ENCODE measurements at places on chromosomes 7 and 10.

DNA sequence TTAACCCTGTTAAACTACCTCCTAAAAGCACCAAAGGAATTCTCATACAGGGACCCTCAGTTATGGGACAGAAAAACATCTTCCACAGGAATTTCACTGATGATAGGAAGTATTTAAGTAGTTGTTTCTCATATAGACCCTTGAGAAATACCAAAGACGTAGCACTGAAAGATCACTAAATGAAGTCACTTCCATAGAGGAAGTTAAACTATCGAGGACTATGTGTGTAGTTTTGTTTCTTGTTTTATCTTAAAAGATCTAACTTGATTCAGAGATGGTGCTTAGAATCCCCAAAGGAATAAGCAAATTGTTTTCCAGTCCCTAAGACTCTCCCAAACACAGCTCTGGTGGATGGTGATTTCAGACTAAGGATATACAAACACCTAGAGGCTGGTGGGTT lies 94.8 kb upstream of the AFAP1L2 start:
- DNase-seq = peak; percentile 26

DNA sequence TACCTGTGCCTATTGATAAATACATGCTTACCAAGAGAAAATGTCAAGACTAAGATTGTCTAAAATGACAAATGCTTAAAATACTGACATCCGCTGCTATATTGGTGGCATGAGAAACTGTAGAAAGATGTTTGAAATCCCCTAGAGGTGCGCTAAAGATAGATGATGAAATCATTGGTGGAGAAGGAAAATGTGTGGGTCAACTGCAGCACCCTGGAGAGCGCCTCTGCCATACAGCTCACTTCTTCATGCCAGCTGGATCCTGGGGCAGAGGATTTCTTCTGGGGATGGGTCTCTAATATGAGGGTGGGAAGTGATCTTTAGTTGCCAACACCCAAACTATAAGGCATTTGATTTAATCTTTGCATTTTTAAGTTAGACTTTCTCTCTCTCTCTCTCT lies 680.4 kb upstream of the POM121L12 start:
- DNase-seq = peak; percentile 12

DNA sequence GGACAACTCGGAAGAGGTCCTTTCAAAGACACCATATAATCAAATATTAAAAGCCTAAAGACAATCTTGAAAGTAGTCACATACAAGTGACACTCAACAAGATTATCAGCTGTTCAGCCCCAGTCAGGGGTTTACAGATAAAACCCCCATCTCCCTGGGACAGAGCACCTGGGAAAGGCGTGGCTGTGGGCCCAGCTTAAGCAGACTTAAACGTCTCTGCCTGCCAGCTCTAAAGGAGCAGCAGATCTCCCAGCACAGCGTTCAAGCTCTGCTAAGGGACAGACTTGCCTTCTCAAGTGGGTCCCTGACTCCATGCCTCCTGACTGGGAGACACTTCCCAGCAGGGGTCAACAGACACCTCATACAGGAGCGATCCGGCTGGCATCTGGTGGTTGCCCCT lies 18.0 kb downstream of the CDCA7L start:
- no peak for DNase-seq

- peak; percentile 70 for DNase-seq
Observed at GRCh38 chr7:82559193-82559805, 115.7 kb upstream of the CACNA2D1 start.

- DNase-seq = no peak
Observed at GRCh38 chr10:75234683-75235374, 928 bp downstream of the COMTD1 start.

GRCh38 chr10:106183041-106183440 lies 981.5 kb downstream of the SORCS1 start:
- DNase-seq = no peak

GRCh38 chr10:22486431-22486830 lies 141.1 kb downstream of the SPAG6 start:
- no peak for DNase-seq
